ENCODE measurements at places on chromosomes 16 and 17. TPM values are rescaled to one million over a fixed set of nuclear protein-coding genes. Genes with fewer than 3 reads are reported as not detected.

- peak overlapping the region; percentile 99 for H3K4me3 ChIP-seq
- H3K27ac ChIP-seq = 0 out of 2 replicates have a peak overlapping the region, but pooled peaks have one; percentile 19
- no peaks in the 10 kb centered on the region for H3K27me3 ChIP-seq
- no peaks in the 10 kb centered on the region for H3K4me1 ChIP-seq
- H3K36me3 ChIP-seq = no peaks in the 10 kb centered on the region
Measured at GRCh38 chr16:28491230-28491969, 474 bp downstream of the CLN3 start.

DNA sequence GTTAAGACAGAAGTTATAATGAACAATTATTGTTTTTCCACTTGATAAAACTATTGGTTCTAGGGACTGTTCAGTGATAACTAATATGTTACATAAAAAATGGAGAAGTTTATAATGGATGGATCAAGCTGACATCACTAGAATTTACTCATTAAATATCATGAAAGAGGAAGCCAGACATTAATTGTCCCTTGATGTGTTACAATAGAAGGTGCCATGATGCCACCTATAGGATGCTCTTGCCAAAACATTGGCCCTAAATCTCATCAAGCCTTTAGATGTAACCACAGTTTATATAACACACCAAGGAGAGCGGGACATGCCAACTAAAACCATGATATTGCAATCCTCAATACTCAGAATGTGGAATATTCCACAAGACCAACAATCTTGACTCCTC lies 147.9 kb upstream of the MON1B start:
- DNase-seq = peak; percentile 43
- peaks cover 34% of the 10 kb centered on the region for H3K27me3 ChIP-seq
- H3K27ac ChIP-seq = no peak overlapping the region
- no peaks in the 10 kb centered on the region for H3K36me3 ChIP-seq
- H3K4me3 ChIP-seq = no peak overlapping the region

DNA sequence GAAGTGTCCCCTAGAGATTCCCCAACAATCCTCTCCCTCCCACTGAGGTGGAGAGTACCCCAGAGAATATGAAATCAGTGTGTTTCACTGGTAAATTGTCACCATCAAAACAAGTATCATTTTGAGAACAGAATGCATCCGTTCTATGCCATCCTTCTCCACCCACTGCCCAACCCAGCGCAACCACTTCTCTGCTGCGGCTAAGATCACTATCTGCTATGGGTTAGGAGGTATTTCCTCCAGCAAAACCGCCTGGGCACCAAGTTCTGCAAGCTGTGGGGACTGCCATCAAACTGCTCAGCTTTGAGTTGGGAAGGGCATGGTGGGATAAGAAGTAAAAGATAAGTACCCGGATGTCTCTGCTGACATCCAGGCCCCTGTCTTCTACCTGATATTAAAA lies 24.4 kb downstream of the CNTNAP1 start:
- no peak overlapping the region for H3K27ac ChIP-seq
- DNase-seq = no peak
- no peaks in the 10 kb centered on the region for H3K36me3 ChIP-seq
- no peaks in the 10 kb centered on the region for H3K4me1 ChIP-seq
- no peaks in the 10 kb centered on the region for H3K27me3 ChIP-seq

DNAI2 gene
- total RNA-seq = not detected

RBL2 gene
- total RNA-seq = 13.8 TPM

DNA sequence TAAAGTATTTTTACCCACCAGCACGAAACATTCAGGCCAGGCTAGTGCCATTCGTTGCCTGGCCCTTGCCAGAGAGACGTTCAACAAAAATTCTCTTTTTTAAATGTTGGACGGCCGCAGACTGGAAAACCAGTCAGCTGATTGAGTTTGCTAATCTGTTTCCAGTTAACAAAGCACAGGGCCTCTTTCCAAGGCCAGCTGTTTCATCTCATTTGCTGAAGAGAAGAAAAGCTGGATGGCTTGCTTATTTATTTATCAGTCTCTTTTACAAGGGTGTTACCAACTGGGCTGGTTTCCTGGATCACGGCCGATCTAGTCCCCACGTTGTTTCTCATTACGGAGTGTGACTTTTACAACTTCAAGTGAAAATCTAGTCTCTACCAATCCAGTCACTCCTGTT lies 418.7 kb upstream of the DYNLRB2 start:
- no peaks in the 10 kb centered on the region for H3K27me3 ChIP-seq
- H3K4me3 ChIP-seq = no peak overlapping the region
- no peak for DNase-seq
- no peaks in the 10 kb centered on the region for H3K36me3 ChIP-seq
- no peak overlapping the region for H3K27ac ChIP-seq
- no peaks in the 10 kb centered on the region for H3K4me1 ChIP-seq

CCT6B gene
- 0.33 TPM for total RNA-seq

DNA sequence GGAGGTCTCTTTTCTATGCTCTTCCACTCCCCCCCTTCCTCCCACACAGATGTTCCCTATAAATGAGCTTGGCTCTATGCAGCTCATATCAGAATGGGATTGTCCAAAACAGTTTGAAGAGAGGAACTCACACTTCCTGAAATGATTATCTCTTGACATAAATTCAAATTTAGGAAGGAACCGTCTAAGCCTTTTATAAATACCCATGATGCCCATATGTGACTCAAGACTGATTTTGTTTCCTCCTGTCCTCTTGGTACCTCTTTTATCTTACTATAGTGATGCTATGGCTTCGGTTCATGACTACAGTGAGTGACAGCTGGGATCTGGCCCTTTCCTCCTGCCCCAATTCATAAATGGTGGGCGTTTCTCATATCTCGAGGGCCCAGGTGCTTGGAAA lies 16.6 kb upstream of the TERF2 start:
- no peaks in the 10 kb centered on the region for H3K27me3 ChIP-seq
- H3K27ac ChIP-seq = no peak overlapping the region
- H3K4me1 ChIP-seq = peaks cover 22% of the 10 kb centered on the region
- no peak for DNase-seq

DNA sequence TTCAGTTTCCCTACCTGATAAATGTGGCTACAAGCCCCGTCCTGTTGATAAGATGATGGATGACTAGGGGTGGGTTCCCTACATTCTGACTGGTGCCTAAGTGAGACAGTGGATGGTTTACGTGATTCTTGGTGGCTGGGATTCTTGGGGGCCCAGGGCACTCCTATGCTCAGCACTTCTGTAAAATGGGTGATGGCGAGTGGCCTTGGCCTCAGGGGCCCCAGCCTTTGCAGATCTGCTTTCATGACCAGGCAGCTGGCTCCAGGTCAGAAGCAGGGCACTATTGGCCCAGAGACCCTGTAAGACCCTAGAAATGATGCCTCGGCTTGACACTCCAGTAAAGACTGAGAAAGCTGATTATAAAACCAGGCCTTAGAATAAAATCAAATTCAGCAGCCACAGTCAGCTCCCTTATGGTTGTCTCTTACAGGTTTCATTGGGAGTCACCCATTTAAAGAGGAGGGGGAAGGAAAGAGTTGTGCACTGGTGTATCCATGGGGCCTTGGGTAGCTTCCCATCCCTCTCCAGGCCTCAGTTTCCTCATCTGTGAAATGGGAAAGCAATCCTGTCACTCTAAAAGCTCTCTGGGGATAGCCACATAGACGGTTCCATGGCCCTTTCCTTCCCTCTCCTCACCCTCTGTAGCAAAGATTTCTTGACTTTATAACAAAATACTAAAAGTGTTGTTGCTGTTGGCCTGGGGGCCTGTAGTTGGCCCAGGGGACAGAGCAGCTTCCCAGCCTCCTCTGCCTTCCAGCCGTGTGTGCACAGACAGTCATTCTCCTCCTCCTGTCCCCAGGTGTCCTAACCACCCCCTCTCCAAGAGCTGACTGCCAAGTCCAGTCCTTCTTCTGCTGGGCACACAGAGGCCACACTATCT lies 1.2 kb downstream of the SNX20 start:
- H3K27me3 ChIP-seq = no peaks in the 10 kb centered on the region
- H3K27ac ChIP-seq = no peak overlapping the region
- DNase-seq = no peak

LGALS9C gene
- total RNA-seq = not detected

DNA sequence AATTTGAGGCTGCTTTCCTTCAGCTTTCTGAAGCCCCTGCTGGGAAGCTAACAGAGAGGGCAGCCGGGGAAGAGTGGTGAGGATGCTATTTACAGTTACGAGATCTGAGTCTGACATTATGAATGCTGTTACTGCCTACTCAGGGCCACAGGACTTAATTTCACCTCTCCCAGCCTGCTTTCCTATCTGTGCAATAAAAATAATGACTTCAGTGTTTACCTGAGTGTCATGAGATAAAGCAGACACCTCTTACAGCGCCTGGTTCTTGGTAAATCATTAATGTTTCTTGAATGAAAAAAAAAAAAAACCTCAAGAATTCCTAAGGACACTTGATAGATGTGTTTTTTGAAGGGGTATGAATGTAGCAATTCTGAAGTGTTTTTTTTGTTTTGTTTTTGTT lies 24.2 kb upstream of the CPHXL start:
- DNase-seq = no peak
- H3K27me3 ChIP-seq = peaks cover 11% of the 10 kb centered on the region
- peaks cover 8% of the 10 kb centered on the region for H3K4me1 ChIP-seq
- no peaks in the 10 kb centered on the region for H3K36me3 ChIP-seq
- no peak overlapping the region for H3K4me3 ChIP-seq

DNA sequence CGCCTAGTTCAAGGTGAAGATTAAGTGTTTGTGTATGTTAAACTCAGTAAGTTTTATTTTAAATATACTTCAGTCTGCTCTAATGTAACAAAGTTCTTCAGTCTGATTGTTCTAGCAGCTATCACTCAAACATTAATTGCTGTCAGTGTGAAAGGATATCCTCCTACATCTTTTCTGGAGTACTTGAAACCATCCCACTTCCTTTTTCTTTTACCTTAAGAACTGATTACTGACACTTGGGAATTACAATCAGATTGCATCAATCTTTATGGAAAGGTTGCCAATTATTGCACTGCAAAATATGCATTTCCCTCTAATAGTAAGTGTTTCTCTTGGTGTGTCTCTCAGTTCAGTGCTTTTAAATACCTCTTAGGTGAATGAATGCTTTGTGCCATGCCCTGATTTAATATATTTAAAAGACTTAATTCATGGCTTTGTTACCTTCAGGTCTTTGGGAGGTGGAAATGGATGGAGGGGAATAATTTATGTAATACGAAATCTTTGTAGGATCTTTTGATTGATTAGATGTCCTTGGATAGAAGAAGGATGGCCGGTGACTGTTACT lies 16.6 kb downstream of the MRTFB start:
- H3K36me3 ChIP-seq = 0 out of 2 replicates have a peak, but pooled peaks cover 5% of the 10 kb centered on the region
- peaks cover 4% of the 10 kb centered on the region for H3K4me1 ChIP-seq
- H3K4me3 ChIP-seq = no peak overlapping the region
- H3K27ac ChIP-seq = no peak overlapping the region
- no peaks in the 10 kb centered on the region for H3K27me3 ChIP-seq

BFAR gene
- total RNA-seq = 26.9 TPM

KRT32 gene
- total RNA-seq = 1.5 TPM

- H3K36me3 ChIP-seq = no peaks in the 10 kb centered on the region
- peaks cover 10% of the 10 kb centered on the region for H3K27me3 ChIP-seq
- no peak overlapping the region for H3K4me3 ChIP-seq
- no peaks in the 10 kb centered on the region for H3K4me1 ChIP-seq
Measured at GRCh38 chr17:178292-179065, 3.0 kb downstream of the DOC2B start.

DNA sequence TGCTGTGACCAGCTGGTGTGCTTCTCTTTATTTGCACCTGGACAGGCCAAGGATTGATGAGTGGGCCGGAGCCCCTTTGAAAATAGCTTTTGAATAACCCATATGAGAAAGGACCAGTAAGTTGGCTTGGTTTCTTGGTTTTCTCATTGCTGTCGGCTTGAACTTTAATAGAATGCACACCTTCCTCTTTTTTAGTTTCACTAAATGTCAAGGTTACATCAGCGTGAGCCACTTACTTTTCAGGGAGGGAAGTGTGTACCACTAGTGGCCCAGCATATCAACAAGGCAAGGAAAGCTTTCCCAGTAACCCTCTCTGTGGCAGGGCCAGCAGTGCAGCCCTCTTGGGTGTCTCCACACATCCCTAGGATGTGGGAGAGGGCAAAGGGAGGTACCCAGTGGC lies 433.3 kb downstream of the CA10 start:
- no peak for DNase-seq
- H3K27ac ChIP-seq = no peak overlapping the region
- no peaks in the 10 kb centered on the region for H3K4me1 ChIP-seq
- H3K36me3 ChIP-seq = no peaks in the 10 kb centered on the region
- H3K27me3 ChIP-seq = peaks cover 19% of the 10 kb centered on the region
- H3K4me3 ChIP-seq = no peak overlapping the region

TBC1D3G gene
- total RNA-seq = not detected

- no peak overlapping the region for H3K27ac ChIP-seq
- DNase-seq = no peak
- no peak overlapping the region for H3K4me3 ChIP-seq
- H3K4me1 ChIP-seq = no peaks in the 10 kb centered on the region
Measured at GRCh38 chr17:81459864-81460263, 52.7 kb downstream of the ACTG1 start.

DNA sequence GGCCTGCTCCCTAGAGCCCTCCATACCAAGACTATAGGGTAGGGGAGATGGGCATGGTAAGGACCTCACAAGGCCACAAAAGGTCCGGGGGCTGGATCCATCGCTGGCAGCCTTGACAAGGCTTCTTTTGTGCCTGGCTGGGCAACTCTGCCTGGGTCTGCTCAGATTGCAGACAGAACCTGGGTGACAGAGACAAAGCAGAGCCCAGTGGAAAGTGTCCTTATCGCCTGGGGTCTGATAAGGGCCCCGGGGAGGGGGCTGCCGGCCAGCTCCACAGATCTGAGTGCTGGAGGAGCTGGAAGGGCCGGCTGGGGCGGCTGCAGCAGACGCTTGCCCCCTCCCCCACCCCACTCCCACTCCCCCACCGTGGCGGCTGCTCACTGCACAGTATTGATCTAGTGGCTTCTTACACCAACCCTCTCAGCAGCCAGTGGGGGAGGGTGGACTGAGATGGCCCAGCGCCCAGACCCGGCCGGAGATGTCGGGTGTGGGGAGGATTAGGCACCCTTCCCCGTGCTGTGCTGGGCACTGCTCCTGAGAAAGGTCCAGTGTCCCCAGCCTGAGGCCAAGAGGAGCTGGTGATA lies 7.2 kb downstream of the MMP15 start:
- H3K4me3 ChIP-seq = no peak overlapping the region
- no peaks in the 10 kb centered on the region for H3K27me3 ChIP-seq
- no peaks in the 10 kb centered on the region for H3K4me1 ChIP-seq
- no peak for DNase-seq

CDH13 gene
- 0.36 TPM for total RNA-seq

CARD14 gene
- 2.3 TPM for total RNA-seq
